ENCODE measurements at places on chromosomes 2 and 18.

- DNase-seq = no peak
Observed at GRCh38 chr18:39942702-39943101, 2012.3 kb upstream of the PIK3C3 start.

GRCh38 chr18:79396431-79397246 is 909 bp downstream of the NFATC1 start:
- DNase-seq = peak; percentile 61

DNA sequence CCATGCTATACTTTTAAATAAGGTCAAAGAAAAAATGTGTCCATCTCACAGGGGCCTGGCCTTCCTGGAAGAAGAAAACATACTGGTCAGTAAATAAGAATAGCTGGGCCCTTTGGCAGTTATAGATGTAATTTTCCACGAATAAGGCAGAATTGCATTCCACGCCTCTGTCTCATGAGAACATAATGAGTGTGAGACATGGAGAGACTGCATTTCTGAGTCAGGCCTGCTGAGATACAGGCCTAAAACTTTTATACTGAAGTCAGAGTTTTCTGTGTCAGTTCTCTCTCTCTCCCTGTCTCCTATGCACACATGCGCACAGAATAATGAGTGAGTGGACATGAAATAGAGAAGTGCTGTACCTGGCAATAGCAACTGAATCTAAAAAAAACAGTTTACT is 20.4 kb upstream of the IL1R1 start:
- no peak for DNase-seq

- DNase-seq = no peak
Observed at GRCh38 chr2:205364261-205364660, 318.0 kb upstream of the NRP2 start.

- peak; percentile 60 for DNase-seq
Observed at GRCh38 chr2:70871398-70872211, 36.0 kb upstream of the CD207 start.

DNA sequence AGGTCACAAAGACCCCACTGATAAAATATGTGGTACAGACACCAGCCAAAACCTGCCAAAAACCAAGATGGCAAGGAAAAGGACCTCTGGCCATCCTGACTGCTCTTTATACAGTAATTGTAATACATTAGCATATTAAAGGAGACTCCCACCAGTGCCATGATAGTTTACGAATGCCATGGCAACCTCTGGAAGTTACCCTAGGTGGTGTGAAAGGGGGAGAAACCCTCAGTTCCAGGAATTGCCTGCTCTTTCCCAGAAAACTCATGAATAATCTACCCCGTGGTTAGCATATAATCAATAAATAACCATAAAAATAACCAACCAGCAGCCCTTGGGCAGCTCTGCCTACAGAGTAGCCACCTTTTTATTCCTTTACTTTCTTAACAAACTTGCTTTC is 129.8 kb upstream of the EPB41L3 start:
- no peak for DNase-seq

DNA sequence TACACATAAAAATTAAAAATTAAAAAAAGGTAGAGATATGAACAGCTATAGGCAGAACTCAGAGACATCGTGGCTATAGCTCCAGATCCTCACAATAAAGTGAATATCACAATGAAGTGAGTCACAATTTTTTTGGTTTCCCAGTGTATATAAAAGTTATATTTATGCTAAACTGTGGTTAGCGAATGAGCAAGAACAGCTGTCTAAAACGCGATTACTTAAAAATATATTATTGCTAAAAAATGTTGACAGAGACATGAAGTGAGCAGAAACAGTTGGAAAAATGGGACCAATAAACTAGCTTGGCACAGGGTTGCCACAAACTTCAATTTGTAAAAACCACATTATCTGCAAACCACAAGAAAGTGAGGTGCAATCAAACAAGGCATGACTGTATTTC is 551.7 kb upstream of the NETO1 start:
- no peak for DNase-seq

- DNase-seq = no peak
Observed at GRCh38 chr2:77301441-77301840, 220.7 kb downstream of the LRRTM4 start.

DNA sequence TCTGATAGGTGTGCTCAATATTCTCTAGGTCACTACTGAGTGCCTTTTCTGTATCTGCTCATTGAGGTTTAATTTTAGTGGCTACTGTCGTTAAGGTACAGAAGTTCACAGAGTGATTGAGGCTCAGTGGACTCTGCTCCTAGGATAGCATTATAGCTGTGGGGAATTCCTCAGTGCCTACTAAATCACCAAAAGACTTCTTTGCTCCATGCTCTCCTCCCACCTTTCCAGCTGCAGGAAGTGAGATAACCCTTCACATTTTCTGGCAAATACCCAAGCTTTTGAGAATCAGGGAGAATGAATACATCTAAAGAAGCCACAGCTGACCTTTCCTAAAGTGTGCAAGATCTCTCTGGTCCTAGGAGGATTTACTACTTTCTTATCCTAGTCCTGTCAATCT is 95.2 kb upstream of the FSIP2 start:
- no peak for DNase-seq

GRCh38 chr2:71700658-71701397 is 247.5 kb downstream of the DYSF start:
- DNase-seq = no peak

DNA sequence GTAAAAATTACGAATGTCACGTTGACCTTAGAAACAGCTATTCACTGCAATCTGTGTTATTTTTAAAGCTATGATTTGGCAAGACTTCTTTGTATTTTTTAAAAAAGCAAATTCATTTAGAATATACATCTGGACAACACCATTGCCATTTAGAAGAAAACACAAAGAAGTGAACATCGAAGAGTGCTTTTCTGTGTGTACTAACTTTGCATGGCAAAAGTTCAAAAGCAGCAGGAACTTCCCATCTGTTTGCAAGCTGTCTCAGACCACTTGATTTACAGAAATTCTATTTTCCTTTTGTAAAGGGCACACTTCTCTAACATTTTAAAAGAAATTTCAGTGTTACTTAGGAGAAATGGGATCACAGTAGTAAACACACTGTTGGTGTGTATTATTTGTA is 145.9 kb downstream of the CALCRL start:
- no peak for DNase-seq

DNA sequence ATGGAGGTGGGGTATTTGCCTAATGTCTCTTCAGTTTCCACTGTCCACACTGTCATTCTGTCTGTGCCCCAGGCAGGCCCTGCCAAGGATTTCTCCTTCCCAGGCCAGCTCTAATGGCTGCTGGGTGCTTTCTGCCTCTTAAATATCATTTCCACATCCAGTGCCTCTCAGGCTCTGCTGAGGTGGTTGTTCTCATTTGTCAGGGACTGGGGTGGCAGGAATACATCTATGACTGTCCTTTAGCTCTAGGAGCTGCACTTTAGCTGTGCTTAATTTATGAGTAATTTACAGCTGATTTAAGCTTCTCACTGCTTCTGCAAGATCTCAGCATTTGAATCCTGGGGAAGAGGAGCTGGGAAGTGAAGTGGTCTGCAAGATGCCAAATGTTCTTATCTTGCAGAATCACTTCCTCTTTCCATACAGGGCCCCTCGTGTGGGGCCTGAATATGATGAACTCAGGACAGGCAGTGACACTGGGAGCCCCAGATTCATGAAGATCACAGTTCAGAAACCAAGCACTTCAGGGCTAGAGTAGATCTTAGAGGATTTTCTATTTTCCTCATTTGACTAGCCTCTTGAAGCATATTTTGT is 150.2 kb downstream of the FSHR start:
- peak; percentile 1 for DNase-seq

- DNase-seq = no peak
Observed at GRCh38 chr2:147173798-147174197, 671.0 kb upstream of the ACVR2A start.

- no peak for DNase-seq
Observed at GRCh38 chr2:57562495-57562894, 484.1 kb upstream of the VRK2 start.

DNA sequence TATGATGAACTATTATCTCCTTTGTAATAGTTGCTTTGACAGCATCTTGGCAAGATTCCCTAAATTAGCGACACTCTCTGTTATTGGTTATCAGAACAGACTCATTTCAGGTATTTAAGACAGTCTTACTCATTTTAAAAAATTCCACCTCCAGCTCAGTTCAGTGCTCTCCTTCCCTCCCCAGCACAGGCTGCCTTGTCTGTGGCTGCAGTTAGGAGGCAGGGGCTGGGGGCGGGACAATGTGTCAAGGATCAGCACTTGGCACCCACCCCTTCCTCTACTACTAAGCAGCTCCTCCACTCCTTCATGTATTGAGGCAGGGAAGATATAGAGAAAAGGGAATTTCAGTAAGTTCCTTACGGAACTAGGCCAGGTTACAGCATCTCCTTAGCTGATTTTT is 85.0 kb downstream of the VSNL1 start:
- no peak for DNase-seq

- no peak for DNase-seq
Observed at GRCh38 chr2:124708661-124709060, 683.6 kb downstream of the CNTNAP5 start.

- DNase-seq = no peak
Observed at GRCh38 chr2:230590333-230590732, 122.3 kb upstream of the CAB39 start.

Data from OCI-LY7 (cell line).